ENCODE measurements at places on chromosomes 1 and 21.
A peak's percentile ranks its signal among the peaks of the same experiment; 100 is the strongest.

DNA sequence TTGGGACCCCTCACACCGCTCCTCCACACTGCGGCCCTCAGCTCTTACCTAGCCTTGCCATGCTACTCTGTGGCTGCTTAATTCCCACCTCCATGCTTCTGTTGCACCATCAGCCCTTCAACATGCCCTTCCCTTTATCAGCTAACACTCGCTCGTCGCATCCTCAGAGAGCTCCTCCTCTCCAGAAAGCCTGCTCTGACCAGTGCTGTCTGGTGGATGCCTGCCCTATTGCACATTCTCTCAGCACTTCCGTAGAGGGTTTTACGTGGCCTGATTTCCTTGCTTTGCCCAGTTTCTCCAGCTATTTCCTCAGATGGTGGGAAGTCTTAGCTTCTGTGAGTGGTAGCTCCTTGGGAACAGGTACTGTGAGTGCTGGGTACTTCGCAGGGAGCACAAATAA lies 10.3 kb upstream of the LAD1 start:
- no peak for DNase-seq

GRCh38 chr1:227234998-227235405 lies 83.3 kb downstream of the CDC42BPA start:
- DNase-seq, result no peak

DNA sequence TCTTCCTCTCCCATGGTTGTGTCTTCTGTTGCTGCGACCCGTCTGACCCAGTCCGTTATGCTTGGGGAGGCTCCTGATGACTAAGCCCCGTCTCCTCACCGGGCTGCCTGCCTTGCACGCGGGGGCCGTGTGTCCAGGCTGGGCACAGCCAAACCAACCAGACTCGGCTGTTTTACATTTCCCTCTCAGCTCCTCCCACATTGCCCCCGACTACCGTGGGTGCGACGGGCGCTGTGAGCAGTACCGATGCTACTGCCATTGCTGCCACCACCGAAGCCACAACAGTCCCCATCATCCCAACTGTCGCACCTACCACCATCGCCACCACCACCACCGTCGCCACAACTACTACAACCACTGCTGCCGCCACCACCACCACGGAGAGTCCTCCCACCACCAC lies 46.0 kb upstream of the CNTN2 start:
- DNase-seq, result no peak

GRCh38 chr21:27475363-27475955 lies 508.6 kb upstream of the ADAMTS5 start:
- no peak for DNase-seq

DNA sequence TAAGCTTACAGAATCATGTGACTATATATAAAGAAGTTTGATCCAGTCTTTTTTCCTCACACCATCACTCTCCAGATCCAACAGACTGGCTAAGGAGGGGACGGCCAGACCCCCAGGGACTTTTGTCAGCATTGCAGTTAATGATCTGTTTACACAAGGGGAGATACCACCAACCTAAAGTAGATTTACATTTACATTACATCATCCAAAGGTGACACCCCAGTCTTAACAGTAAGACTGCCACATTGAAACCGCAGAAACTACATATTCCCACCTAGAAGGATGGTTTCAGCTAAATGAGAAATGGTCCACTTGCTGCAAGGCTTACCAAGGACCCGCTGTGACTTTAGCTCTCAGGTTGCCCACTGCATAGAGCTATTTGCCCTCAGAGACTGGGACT lies 3.4 kb downstream of the RCAN1 start:
- DNase-seq, result no peak

DNA sequence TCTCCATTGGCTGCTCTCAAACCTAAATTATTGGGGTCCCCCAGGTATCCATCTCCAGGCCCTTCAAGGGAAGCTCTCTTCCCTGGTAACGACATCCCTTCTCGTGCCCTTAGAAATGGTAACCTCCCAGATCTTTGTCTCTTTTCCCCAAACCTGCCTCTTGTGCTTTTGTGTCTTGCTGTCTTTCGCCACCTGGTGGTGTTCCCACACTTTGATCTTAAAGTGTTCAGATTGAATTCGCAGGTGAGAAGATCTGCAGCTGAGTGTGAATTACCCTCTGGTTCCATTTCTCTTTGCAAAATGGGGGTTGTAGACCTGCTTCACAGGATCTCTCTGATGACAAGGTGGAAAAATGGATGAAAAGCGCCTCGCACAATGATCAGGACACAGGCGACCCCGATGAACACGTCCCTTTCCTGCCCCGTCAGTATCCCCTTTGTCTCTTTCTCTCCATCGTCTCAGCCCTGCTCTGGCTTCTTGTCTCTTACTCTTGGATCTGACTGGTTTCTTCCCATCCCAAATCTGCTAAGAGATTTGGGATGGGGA lies 53.1 kb downstream of the DOP1B start:
- DNase-seq, result peak; percentile 68

DNA sequence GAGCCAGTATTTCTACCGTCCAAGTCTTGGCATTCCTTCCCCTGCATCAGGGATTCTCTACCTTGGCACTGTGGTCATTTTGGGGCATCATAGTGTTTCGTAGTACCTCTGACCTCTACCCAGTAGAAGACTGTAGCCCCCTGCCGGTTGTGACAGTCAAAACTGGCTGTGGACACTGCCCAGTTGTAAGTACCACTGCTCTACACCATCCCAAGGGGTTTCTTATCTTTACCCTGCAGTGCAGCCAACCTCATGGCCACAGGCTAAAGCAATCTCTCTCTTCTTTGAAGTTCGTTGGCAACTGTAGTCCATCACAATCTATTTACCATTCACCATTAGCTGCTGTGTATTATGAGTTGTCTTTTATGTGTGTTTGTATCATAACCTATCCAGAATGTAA lies 29.3 kb upstream of the ERO1B start:
- DNase-seq, result no peak

- peak; percentile 30 for DNase-seq
These were observed 28.4 kb downstream of the WDR4 start for GRCh38 chr21:42850866-42851391.

All from CD4-positive, alpha-beta T cell treated with Interleukin-4 for 1 hour (primary cell).